GM04504 (cell line): ENCODE measurements at places on chromosomes 7 and 10.

DNA sequence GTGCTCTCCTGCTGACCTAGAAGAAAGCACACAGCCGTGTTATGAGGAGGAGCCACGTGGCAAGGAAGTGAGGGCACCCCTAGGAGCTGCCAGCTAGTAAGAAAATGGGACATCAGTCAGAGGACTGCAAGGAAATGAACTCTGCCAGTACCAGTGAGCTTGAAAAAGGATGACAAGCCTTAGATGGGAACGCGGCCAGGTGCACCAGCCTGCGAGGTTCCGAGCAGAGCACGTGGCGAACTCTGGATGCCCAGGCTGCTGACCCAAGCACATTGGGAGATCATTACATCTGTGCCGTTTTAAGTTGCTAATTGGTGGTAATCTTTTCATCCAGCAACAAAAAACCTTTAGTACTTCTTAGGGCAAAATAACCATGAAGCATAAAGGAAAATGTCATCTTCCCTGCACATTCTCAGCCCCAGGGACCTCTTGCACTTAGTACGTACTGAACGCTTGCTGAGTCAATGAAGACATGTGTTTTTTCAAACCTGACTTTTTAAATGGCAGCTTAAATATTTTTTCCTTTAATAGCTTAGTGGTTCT, 69.4 kb downstream of the AMZ1 start:
- DNase-seq = peak; percentile 35

DNA sequence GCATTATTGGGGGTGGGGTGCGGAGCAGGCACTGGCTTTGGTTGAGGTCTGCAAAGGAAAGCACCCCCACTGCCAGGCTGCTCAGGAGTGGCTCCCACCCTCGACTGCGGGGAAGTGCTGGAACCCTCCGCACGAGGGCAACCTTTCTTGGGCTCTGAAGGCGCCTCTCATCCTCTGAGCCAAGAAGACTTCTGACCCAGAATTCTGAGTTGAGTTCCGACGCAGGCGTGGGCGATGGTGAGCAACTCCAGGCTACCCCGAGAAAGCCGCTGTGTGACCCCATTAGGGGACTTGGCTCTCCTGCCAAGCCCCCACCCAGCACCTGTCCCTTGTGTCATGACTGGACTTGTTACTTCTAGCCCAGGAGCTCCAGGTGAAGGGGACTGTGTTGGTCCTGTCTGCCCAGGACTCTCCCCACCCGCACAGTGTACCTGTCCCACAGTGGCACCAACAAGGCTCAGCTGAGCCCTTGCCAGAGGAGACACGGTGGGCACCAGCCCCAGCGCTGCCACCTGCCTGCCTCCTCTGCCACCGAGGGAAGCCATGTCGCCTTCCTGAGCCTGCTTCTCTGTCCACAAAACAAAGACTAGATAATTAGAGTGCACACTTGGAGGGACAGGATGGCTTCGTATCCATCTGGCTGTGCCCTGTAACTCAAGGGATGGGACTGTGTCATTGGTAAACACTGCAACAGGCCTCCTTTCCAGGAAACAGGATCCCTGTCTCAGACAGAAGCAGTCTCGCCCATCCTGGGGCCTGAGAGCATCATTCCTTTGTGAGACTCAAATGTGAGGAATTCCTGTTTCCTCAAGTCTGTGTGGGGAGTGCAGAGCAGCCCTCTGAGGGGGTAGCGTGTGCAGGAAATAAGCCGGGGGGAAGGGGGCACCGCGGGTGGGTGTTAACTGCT, 128.8 kb downstream of the LHPP start:
- DNase-seq = no peak

DNA sequence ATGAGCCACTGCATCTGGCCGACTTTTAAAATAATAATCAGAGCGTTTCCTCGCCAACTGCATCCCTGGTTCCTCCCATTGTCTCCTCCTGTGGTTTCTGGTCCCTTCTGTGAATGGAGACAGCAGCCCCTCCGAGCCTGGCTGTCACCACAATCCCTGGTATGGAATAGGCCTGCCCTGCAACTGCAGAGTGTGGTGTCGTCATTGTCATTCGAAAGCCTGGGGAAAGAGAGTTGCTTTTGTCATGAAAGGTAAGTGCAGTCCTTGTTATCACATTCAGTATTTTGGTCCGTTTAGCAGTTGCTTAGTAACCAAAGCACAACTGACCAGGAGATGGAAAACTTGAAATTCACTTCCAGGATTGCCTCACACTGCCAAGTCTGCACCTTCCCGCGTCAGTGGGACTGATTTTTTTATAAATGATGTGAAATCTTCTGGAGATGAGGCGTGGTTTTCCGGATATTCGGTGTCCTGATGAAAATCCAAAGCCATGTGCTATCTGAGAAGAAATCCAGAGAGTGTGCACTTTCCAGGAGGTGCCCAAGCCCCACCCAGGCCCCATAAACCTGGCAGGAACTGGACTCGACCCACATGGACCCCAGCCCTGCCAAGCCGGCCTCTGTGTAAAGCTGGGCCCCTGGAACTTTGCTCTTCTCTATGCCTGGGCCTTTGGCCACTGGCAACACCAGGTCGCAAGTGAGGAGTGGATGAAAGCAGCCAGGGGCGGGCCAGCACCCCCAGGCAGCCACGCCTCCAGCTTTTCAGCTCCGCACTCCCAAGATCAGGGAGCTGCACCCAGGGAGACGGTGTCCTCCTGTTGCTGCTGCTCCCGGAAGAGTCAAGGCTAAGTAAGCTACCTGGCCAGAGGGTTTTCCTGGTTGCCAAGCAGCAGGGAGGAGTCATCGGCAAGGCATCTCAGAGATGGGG, 133.7 kb upstream of the SH2B2 start:
- peak; percentile 9 for DNase-seq

- peak; percentile 89 for DNase-seq
Measured at GRCh38 chr10:17003151-17003550, 126.5 kb downstream of the CUBN start.

DNA sequence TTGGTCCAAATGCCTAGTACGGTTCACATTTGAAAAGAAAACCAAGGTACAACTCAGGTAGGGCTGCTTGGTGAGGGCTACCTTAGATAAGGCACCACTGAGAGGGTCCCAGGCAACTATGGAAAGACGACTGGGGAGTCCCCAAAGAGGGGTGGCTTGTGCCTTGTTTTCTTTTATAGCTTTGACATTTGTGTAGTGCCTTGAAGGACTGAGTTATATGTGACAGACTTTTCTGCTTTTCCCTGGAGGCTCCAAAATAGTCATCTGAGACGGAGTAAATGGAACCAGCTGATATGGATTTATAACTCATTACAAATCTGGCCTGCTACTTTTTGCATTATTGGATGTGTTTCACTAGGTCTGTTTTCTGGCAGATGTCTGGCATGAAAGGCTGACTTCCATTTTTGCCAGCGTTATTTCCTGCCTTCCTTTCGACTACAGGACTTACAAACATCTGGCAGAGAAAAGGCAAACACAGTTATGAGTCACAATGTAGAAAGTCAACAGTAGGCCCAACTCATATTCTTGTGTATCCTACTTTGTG, 88.2 kb upstream of the IMMP2L start:
- peak; percentile 63 for DNase-seq

GRCh38 chr10:60406182-60406581, 16.5 kb upstream of the ANK3 start:
- DNase-seq = no peak

DNA sequence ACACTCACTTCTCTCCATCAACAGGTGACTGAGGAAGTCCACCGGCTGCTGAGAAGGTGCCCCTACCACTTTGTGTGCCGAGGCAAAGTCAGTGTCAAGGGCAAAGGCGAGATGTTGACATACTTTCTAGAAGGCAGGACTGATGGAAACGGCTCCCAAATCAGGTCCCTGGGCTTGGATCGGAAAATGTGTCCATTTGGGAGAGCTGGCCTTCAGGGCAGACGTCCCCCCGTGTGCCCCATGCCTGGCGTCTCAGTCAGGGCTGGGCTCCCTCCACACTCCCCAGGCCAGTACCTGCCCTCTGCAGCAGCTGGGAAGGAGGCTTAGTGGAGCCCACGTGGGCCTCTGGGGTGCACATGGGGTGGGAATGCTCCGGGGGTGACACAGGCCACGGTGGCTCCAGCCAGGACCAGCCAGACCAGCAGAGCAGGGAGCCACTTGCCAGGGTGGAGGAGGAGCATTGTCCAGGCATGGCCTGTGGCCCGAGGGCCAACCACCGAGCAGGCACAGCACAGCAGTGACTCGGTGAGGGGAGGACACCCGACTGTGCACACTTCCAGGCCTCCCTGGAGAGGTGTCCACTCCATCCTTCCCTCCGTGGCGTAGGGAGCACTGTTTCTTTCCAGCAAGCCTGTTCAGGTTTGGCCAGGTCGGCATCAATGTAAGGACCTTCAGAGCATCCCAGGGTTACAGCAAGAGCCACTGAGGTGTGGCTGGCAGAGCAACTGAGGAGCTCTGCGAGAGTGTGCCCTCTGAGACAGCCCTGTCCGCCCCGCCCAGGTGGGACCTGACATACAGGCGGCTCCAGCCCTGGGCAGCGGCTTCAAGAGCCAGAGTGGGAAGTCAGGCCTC, 139.7 kb downstream of the ADCY1 start:
- DNase-seq = no peak

DNA sequence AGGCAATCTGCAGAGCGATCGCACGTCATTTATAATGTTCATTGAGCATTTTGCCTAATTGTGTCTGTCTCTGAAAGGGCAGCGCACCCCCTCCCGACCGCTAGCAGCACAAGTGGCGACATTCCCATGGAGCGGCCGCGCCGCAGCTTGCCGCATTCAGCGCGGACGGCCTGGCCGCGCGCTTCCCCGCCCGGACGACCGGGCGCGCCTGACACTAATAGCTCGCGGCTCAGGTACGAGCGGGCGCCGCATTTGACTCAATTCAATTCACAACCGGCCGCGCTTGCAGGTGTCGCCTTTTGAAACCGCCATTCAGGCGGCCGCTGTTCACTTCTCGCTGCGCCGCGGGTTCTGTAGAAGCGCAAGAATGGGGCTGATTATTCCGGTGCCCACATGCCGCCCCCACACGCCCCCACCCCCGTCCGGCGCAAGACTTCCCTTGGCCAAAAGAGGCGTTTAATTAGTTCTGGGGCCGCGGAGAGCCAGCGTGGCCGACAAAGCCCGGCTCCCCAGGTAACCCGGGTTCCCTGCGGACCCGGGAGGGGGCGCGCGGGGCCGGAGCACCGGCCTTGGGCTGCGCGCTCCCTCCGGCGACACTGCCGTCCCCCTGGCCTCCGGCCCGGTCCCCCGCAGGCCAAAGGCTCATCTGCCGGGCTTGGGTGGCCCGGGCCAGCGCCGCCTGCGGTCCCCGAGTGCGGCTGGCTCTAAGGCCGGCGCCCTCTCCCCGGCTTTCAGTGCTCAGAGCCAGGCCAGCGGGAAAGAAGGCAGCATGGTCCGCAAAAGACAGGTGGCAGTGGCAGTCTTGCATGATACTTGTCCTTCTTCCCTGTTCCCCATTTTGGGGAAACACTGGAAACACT, 18.7 kb upstream of the PTF1A start:
- DNase-seq = no peak

DNA sequence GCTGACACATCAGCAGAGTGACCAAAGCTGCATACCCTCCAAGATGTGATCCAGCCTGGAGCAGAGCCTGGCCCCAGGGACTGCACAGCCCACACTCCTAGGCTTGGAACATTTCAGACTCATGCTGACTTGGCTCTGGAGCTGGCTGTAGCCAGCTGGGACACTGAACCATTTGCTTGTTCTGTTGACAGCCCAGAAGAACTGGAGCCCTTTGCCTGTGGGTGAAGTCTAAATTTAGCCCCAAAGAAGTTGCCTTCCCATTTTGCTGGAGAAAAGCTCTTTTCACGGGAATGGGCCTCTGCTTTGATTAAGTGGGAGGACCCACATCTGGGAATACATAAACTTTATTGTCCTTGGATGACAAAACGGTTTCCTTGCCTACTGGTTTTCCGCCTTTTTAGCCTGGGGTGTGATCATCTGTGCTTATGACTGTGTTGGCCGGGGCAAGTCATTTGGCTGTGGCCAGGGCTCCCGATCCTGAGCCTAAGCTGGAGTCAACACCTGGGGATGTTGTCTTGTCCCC, 186.2 kb upstream of the BMPER start:
- DNase-seq = no peak

DNA sequence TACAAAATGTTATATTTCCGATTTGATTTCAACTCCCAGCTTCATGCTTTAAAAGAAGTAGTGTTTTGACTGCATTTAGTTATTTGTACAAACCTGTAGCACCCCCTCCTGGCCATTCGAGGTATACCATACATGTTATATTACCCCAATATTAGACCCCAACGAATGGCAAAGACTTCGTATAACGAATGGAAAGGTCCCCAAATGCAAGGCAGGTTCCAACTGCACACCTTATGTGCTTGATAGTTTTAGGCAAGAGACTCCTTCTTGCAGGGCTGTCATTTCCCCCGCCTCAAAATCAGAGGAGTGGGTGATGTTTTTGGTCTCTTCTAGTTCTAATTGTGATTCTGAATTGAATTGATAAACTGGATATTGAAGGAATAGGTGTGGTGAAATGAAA, 101.1 kb upstream of the TARP start:
- DNase-seq = no peak

DNA sequence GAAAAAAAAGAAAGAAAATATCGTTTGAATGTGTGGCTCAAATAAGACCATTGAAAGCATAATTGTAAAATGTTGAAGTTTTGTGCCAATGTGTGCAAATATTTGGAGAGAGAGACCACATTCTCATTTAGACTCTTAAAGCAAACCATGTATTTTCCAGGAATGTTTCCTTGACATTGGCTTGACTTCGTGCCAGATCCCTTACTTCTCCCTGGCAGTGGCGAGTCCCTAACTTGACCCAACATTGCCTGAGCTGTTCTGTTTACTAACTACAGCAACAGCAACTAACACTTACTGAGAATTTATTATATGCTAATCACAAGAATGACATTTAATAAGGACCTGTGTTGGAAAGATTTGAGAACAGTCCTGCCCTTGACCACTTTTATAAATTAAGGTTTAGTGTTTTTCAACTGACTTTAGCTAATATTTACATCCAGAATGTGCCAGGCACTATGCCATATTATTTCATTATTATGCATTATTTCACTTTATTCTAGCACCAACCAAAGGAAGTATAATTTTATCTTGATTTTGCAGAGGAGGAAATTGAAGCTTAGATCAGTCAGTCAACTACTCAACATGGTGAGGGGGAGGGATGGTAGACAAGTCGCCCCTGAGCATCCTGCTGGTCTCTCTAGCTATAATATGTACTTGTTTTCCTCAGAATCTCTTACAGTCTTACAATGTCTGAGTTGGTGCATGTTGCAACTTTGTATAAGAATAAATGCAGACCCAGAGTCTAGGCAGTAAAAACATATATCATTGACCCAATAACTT, 29.7 kb downstream of the ZNF467 start:
- no peak for DNase-seq

GRCh38 chr10:107915215-107915610, 750.7 kb upstream of the SORCS1 start:
- DNase-seq = no peak

- DNase-seq = no peak
Measured at GRCh38 chr10:125294109-125294508, 133.7 kb upstream of the CTBP2 start.

DNA sequence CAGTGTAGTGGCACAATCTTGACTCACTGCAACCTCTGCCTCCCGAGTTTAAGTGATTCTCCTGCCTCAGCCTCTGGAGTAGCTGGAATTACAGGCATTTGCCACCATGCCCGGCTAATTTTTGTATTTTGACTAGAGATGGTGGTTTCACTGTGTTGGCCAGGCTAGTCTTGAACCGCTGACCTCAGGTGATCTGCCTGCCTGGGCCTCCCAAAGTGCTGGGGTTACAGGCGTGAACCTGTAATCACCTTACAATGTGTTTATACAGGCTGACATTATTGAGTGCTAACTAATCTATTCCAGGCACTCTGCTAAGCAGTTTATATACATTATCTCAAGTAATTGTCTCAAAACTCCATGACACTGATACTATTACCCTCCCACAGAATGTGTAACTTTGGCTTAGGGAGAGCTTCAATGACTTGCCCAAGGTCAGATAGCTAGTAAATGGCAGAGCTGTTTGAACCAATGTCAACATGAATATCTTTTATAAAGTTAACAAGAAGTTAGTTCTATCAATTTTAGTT, 36.8 kb downstream of the KIFBP start:
- no peak for DNase-seq
